ENCODE measurements at places on chromosomes 5 and 9.

GRCh38 chr9:35226651-35227050, 64.8 kb downstream of the UNC13B start:
- DNase-seq = no peak

DNA sequence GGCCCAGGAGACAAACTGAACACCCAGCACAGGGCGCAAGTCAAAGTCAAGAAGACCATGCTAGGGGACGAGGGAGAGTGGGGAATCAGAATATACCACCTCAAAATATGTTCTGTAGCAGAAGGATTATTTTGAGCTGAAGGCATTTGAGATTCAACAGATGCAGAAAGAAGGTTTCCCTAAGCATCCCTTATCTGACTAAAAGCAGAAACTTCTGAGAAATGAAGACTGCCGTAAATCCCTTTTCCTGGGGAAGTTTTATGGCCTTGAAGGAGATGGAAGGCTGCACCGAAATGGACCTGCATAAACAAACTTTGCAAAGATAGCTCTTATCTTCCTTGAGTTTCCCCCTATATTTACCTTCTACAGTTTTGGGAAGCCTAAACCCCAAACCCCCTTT, 72.8 kb downstream of the PTTG1 start:
- no peak for DNase-seq

DNA sequence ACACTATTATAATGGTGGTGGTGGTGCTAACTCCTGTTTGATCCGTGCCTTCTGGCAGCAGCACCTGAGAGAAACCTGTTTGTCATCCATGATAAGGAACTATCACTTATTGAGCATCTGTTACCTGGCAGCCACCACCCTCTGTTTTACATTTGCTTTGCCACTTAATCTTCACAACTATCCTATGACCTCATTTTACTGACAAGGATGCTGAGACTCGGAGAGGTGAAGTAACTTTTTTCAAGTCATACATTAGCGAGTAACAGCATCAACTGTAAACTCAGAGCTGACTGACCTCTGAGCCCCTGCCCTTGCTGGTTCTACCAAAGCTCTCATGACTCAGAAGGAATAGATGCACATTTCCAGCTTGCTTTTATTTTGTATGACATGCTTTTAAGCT, 81.1 kb downstream of the EGFLAM start:
- no peak for DNase-seq

DNA sequence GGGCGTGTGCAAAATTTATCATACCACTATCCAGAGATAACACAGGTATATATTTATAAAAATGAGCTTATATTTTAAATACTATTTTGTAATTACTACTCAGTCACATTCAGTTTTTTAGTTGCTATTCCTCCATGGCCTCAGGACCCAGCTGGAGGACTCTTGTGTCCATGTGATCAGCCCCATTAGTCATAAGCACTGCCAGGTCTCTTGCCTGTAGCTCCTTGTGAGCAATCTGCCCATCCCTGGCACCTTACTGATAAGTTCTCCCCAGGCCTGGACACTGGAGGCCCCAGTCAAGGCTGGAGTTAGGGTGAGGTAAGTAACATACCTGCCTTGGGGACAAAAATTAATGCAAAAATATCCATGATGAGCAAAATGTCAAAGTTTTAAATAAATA, 29.5 kb upstream of the ADRB2 start:
- no peak for DNase-seq

DNA sequence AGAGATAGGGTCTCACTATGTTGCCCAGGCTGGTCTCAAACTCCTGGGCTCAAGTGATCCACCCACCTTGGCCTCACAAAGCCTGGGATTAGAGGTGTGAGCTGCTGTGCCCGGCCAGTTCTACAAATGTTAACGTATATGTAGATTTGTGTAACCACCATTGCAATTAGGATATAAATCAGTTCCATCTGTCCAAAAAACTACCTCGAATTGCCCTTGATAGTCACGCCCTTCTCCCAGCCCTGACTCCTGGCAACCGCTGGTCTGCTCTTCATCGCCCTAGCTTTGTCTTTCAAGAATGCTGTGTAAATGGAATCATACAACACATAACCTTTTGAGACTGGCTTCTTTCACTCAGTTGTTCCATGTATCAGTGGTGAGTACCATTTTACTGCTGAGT, 46.1 kb upstream of the PPARGC1B start:
- no peak for DNase-seq

- no peak for DNase-seq
Observed at GRCh38 chr9:124500028-124500795, 7.0 kb downstream of the NR5A1 start.

DNA sequence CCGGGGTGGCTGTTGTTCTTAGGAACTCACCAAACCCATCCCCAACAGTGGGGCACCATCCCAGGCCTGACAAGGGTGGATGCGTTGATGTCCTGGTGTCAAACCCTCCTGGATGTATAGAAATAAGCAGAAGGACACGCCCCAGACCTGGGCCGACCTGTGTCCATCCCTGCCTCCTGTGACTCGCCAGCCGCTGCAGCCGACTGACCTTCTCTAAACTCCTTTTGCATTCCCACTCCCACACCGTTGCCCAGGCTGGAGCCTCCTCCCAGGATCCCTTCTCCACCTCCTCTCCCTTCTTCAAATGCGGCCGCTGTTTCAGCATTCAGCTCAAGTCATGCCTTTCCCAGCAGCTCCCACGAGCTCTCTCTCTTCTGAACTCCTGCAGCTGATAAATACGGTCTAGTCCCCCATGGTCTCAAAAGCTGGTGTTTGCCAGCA, 213.2 kb upstream of the IER5L start:
- DNase-seq = no peak

GRCh38 chr5:117326997-117327396, 752.4 kb upstream of the SEMA6A start:
- DNase-seq = no peak

- DNase-seq = no peak
Observed at GRCh38 chr9:115522912-115523311, 405.0 kb upstream of the TNC start.

GRCh38 chr9:5832071-5832537, 813 bp downstream of the ERMP1 start:
- DNase-seq = no peak

DNA sequence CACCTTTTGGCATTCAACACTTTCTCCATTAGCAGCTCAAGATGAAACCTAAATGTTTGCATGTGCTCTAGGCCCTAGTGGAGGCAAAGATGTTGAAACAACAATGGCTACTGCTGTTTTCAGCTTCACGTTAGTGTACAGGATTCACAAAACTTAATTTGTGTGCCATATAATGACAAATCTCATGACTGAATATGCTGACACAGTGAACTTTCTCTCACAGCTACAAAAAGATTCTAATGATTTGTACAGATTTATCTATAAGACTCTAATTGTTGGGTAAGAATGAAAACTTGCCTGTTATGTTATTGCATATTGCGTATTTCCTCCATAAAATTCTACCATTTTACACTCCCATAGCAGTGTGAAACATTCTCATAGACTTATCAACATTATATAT, 97.5 kb downstream of the CETN3 start:
- no peak for DNase-seq

DNA sequence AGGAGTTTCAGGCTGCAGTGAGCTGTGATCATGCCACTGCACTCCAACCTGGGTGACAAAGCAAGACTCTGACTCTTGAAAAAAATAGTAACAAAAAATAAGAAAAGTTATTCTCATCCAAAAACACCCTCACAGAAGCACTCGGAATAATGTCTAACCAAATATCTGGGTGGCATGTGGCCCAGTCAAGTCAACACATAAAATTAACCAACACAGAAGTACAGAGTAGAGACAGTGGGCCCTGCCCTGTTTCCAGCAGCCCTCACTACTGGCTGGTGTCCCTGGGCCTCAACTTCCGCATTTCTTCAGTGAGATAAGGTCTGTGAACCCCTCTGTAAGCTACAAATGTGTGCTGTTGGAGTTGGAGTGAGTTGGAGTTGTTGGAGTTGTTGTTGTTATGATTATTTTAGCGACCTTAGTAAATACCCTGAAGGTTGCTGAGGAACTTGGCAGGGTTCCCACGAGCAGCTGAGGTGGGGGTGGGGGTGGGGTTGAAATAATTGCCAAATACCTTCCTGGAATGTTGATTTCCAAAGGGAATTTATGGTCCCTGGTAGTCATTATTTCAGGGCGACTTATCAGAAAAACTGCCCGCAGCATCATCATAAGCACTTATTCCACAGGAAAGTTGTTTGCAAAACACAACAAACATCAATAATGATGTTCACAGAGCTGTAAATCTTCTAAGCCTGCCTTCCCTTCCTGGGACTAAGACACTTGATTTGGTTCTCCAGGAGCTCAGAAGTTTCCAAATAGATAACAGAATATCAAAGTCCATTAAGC, 30.2 kb downstream of the C5orf15 start:
- DNase-seq = no peak

DNA sequence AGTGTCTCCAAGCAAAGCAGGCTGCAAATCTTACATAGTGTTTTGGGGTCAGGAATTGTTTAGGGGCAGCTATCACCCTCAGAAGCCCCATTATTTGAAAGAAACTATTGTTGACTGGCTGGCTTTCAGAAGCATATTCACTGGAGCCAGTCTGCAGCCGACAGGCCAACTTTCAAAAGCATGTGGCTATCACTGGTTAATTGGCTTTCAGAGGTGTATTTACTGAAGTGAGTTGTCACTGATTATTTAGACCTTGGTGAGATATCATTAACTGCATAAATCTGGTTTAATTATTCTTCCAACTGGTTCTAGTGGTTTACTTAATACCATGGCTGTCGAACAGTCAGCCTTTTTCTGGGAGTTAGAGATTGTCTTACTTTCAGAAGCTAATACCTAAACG, 247.0 kb downstream of the CWC27 start:
- DNase-seq = no peak

- DNase-seq = no peak
Observed at GRCh38 chr9:115192280-115192679, 74.3 kb upstream of the TNC start.

- DNase-seq = no peak
Observed at GRCh38 chr9:113219186-113219936, 1.7 kb downstream of the FKBP15 start.

- DNase-seq = no peak
Observed at GRCh38 chr9:95696701-95697100, 178.8 kb upstream of the ERCC6L2 start.

- DNase-seq = no peak
Observed at GRCh38 chr5:145801195-145801594, 33.9 kb downstream of the PRELID2 start.

DNA sequence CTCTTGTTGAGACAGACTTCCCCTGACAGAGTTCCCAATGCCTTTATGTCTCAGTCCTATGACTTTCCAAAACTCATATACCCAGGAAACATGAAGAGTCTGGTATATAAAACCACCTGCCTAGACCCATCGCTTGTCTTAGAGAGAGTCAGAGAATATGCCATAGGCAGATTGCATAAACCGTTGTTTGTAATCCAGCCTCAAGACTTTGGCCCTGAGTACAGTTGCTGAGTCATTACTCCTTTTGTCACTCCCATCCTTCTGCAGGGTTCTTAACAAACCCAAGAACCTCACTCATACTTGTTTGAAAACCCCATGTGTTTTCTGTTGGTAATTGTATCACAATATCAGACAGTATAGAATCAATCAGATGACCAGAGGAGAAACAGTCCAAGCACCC, 616.3 kb downstream of the SLCO4C1 start:
- no peak for DNase-seq

DNA sequence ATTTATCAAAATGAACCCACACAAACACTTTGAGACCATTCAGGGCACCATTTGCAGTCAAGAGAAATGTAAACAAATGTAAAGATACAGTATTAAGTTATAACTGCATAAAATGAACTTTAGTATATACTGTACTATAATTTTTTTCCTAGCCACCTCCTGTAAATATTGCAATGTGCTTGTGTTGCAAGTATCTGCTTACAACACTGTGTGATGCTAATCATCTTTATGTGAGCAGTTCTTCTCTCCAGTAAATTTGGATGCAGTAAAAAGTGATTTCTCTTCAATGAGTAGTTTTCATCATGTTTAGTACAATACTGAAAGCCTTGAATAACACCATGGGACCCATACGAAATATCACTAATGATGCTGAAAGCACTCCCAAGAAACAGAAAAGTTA, 9.4 kb downstream of the G3BP1 start:
- DNase-seq = no peak

DNA sequence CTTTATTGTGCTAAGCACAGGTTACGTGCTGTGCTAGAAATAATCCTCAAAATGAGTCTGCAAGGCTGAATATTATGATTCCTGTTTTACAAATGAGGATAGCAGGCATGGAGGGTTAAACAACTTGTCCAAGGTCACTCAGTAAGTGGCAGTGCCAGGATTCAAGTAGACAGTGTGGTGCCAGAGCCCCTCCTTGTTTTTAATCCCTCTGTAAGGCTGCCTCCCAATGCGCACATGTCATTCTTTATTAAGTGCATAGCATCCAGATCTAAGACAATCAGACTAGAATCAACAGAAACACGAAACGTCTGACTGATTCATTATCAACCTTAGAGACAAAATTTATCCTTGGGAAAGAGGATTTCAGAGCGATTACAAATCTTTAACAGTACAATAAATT, 199.6 kb downstream of the SMARCA2 start:
- no peak for DNase-seq

DNA sequence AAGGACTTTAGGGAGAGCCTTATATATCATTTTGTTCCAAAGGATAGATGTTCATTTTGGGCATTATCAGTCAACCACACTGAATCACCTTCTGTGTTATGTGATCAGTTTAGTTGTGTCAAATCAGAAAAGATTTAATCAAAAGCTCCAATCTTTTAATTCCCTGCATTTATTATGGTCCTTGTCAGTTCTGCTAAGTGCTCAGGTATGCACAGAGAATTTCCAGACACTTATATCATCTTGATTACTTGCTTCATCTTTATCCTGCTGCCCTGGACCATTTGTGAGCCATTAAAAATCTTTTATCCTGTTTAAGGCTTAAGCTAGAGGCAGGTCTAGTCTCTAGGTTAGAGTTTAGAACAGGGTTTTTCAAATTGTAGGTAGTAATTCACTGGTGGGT, 179.1 kb downstream of the CWC27 start:
- no peak for DNase-seq

GRCh38 chr5:151772029-151772845, 483 bp downstream of the G3BP1 start:
- DNase-seq = no peak

DNA sequence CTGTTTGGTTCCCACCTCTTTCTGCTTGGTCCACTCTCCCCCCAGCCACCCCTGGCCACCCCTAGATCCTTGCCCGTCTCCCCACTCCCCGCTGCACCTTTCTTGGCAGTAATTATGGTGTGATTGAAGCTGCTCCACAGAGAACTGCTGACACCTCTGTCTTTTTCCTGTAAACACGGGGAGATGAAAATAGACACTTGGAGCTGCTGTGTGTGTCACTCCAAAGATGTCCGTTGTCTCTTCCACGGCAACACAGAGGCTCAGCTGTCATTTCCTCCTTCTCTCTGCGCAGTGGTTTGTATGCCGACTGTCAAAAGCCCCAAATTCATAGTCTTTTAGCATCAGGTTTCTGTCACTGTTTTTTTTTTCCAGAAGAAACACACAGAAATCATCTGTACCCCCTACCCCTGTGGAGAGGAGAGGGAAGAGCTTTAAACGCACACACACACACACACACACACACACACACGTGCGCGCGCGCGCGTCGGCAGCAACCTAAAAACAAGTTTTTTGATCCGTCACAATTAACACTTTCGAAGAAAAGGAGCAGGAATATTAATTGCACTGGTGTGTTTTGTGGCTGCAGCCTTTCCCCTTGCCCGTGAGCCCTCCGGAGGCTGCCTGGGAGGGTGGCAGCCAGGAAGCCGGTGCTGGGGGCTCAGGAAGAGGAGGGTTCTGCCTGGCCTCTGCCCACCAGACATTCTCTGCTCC, 39.8 kb downstream of the ASS1 start:
- DNase-seq = no peak

Data from anterior cingulate cortex (tissue), 58 donors.